ENCODE measurements at places on chromosomes 4 and X. TPM values are rescaled to one million over a fixed set of nuclear protein-coding genes. Genes with fewer than 3 reads are reported as not detected.

The FREM3 gene
- total RNA-seq: not detected

The UGT2B11 gene
- 0.11 TPM for total RNA-seq

The LNX1 gene
- total RNA-seq: 0.06 TPM

The BEND2 gene
- not detected for total RNA-seq

The CXCL10 gene
- 0.07 TPM for total RNA-seq

The RRH gene
- 0.14 TPM for total RNA-seq

Measured in A549 treated with AZD2906 at 1 μM for 4 hours (cell line).